ENCODE measurements at places on chromosomes 16 and 17.

- DNase-seq: no peak
These were observed 101.2 kb downstream of the MRTFB start for GRCh38 chr16:14172200-14172809.

DNA sequence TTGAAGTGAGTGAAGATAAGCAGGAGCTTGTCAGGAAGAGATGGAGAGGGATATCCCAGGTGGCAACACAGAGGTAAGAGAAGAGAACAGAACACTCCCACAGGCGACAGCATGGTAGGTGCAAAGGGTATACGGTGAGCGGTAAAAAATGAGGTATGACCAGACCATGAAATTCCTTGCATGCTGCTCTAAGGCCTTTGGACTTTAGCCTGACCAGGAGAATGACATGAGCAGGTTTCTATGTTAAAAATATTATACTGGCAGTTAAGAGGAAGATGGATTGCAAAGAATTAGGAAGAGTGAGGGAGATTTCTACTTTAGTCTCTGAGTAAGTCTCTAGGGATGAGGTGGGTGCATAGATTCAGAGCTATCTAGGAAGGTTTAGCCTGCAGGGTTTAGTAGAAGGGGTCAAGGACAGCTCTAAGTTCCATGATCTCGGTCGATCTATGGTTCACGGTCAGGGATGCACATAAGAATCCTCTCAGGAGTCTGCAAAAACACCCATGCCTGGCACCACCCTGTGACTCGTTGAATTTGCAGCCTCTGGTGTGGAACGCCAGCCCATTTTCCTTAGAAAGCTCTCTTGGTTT, 65.7 kb downstream of the HLF start:
- no peak for DNase-seq

GRCh38 chr16:74773446-74774222, 986 bp downstream of the FA2H start:
- DNase-seq: no peak

DNA sequence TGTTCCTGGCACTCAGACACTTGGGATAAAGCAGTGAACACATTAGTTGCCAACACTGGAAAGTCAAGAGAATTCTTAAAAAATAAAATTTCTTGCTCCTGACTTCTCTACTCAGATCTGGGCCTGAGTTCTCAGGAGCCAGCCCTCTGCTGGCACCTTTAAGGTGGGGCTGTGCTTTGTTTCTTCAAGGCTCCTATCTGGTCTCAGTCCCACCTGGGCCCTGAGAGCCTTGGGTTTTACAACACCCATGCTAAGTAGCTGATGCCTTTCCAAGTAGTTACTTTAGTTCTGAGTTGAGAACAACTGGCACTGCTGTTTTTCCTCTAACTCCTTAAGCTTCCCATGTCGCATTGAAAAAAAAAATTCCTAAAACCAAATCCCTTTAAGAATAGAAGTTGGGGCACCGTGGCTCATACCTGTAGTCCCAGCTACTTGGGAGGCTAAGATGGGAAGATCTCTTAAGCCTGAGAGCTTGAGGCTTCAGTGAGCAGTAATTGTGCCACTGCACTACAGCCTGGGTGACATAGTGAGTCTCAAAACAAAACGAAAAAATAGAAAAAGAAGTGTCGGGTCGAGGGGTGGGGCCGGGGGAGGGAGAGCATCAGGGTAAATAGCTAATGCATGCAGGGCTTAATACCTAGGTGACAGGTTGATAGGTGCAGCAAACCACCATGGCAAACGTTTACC, 16.6 kb downstream of the CHAD start:
- DNase-seq: no peak

GRCh38 chr16:71537643-71538042, 11.4 kb downstream of the CHST4 start:
- no peak for DNase-seq

DNA sequence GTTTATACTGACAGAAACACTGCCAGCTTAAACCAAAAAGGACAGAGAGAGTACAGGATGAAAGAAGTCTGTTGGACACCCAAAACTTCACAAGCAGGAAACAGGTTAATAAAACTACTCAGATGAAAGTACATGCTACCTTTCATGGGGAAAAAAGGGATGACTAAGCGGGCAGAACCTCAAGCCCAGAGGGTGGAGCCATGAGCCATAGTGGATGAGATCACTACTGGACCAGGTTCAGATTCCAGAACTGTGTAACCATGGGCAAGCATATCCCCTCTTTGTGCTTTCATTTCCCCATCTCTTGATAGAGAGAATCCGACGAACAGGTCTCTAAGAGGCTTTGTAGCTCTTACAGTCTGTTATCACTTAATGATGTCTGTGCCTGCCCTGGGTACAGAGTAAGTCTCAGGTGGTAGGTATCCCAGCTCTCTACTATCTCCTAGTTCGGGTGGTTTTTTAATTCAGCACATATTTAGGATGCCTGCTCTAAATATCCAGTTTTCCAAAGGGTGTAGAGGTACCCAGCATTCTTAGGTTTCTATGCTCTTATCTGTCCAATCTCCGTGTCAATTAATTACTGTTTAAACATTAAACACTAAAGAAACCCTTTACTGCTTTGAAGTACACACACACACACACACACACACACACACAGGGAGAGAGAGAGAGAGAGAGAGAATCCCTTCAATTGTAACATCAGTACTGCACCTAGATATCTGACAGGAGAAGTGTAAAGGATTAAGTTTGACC, 206.7 kb downstream of the ZNF423 start:
- DNase-seq: no peak

GRCh38 chr16:82282662-82283061, 112.6 kb upstream of the MPHOSPH6 start:
- DNase-seq: no peak

GRCh38 chr17:36999471-36999870, 50.7 kb downstream of the AATF start:
- no peak for DNase-seq

GRCh38 chr17:72056727-72057290, 64.0 kb upstream of the SOX9 start:
- no peak for DNase-seq

- no peak for DNase-seq
These were observed 6.1 kb upstream of the RNF157 start for GRCh38 chr17:76246080-76247066.

GRCh38 chr17:82385559-82386254, 14.1 kb downstream of the UTS2R start:
- DNase-seq: peak; percentile 37

DNA sequence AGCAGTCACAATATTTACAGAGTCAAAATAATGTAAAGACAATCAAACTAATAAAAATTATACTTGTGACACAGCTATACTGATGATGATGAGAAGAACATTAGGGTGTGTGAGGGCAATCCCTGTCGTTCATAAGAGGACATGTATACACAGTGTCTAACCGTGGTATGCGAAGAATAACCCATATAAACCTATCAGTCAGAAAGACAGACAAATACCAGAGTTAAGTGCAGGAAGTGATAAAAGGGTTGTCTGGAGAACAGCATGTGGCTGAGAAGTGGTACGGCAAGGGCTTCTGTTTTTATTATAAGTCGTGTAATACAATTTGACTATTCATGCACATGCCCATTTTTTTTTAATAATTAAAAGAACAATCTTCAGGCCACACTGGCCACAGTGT, 46.7 kb downstream of the LMF1 start:
- DNase-seq: no peak

Measured in right lung (tissue), 10 donors.